ENCODE measurements at places on chromosomes 5 and 9.

- DNase-seq: no peak
Measured at GRCh38 chr5:37975531-37975930, 135.7 kb upstream of the GDNF start.

DNA sequence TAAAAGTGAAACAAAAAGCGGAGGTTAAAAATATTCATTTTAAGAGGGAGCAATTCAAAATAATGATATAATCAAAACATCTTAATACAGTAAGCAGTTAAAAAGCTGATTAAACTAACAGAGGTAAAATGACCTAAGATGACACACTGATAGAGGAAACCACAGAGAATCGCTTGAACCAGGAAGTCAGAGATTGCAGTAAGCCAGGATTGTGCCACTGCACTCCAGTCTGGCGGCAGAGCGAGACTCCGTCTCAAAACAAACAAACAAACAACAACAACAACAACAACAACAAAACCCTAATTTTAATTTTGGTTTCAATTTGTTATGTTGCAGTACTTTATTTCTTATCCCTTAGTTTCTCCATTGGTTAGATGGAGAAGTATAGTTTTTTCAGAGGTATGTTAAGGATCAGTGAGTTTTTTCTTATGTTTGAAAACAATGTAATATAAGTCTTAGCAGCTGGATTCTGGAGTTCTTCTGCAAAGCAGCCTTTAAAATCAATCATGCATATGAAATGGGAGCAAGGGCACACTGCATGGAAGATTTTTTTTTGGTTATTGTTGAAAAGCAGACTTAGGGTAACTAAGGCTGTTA, 58.5 kb downstream of the MLANA start:
- DNase-seq: no peak

GRCh38 chr9:89815061-89815902, 210.5 kb downstream of the GADD45G start:
- no peak for DNase-seq

- no peak for DNase-seq
Measured at GRCh38 chr5:179267071-179267670, 78.1 kb downstream of the ADAMTS2 start.

DNA sequence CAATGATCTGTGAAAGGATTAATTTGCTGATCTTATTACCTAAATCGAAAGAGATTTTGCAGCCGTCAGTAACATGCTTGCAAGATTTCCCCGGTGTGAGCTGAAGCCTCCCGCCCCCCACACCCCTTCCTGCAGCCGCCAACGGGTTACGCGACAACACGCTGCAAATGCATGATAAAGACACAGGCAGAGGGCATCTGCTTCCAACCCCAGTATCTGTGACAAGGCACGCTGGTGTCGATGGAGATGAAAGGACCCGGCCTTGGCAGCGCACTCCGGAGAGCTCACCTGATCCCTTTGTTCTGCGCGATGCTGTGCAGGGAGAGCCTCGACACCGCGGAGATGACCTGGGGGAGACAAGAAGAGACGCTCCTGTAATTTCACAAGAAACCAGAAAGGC, 122.9 kb upstream of the SARDH start:
- no peak for DNase-seq

DNA sequence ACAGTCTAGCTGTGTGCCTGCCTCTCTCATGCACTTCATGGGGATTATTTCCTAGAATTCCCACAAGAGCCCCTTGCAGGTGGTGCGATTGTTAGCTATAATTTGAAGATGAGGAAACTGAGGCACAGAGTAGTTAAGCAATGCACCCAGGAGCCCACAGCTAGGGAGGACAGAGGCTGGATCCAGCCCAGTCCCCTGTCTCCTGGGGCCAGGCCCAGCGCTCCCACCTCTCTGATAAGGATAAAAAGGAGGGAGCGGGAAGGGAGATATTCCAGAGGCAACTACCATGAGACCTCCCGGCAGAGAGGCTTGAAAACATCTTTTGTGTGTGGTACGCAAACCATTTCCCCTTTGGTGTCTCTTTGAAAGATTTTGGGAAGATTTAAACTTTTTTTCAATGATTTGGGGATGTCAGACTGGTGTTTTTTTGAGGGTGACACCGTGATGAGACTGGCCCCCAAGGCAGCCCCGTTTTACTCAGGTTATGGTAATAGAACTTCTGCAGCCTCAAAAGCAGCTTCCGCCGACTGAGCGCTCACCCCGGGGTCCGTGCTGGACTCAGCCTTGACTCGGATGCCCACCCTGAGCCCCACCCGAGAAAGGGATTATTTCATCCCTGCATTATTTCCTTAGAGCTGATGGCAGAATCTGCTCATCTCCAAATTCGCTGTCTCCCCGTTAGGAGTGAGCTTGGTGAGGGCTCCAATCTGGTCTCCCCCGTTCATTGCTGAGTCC, 144.7 kb upstream of the IER5L start:
- DNase-seq: no peak

DNA sequence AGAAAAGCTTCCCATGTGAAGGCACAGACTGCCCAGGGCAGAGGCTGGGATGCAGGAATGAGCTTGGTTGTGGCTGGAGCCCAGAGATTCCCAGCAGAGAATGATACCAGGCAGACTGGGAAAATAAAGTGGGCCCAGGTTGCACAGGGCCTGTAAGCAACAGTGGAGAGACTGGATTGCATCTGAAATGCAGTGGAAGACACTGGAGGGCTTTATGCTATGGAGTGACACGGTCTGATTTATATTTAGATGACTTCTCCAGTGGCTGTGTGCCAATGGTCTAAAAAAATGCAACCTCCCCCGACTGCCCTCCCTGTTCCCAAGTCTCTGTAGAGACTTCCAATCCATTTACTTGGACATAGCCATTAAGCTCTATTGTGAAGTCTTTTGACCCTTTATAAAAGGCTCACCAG, 951.1 kb upstream of the DMAC1 start:
- no peak for DNase-seq

DNA sequence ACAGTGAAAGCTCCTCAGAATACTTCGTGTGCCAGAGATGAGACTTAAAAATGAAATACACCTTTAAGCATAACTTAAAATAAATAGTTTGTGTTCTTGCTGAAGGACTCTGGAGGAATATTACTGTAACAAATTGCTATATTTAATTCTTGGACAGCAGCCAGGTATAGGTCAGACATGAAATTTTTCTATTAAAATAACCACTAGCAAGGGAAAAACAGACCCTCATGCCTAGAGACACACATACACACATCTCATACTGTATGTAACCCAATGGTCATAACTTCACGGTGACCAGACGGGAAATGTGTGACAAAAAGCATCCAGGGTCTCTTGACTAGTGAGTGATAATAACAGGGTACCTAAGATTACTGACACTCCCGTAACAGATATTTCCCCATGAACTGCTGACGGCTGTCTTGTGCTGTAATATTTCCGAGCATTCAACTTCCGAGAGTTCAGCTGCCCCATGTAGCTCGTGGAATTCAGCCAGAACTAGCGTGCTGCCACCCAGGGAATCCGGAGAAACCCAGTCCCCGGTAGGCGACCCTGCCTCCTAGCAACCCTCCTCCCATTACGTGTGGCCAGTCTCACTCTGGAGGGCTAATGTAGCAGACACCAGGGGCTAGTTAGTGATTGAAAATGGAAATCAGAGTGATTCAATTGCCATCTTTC, 2295.1 kb upstream of the WWC1 start:
- no peak for DNase-seq

DNA sequence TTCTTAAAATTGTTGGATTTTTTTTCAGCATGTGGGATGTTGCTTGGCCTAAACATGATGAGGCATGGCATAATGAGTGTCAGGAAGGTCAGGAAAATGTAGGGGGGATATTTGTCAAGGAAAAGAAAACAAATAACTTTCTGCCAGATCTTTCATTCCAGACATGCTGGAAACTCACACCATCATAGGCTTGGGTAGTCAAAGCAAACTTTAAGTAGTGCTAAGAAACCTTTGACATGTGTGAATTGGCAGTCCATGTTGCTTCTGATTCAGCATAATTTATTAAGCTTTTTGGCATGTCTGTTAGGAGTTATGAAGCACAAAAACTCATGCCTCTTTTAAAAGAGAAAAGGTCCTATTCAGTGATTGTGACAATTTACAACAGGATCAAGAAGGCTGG, 61.3 kb upstream of the MTAP start:
- DNase-seq: no peak

GRCh38 chr5:56346741-56347535, 113.8 kb upstream of the ANKRD55 start:
- DNase-seq: no peak

DNA sequence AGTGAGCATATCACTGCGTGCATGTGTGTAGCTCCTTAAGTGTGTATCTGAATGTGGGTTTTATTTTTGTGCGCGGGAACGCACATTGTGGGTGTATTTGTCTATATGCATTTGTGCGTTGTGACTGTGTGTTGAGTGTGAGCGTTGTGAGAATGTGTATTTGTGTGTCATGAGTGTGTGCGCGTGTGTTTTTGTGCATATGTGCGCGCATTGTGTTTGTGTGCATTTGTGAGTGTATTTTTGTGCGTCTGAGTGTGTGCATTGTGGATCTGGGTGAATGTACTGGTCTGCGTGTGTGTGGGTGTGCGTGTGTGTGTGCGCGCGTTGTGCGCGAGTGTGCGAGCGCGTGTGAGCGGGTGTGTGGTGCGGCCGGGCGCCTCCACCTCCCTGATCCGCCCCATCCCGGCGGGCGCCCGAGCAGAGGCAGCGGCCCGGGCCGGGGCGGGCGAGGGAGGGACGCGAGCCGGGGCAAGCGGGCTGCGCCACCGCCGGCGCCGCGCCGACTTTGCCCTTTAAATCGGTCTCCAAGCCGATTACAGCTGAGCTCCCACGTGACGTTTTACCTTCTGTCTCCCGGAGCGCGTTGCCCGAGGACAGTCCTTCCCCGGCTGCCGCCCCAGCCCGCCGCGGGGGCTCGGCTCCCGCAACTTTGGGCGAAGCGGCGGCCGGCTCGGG, at the start of gene RASGRF2:
Gene RASGRF2, plus strand, starts transcription at position 596 of the 675 bp plus-strand sequence. CDS start 376 bp downstream, outside the sequence.
- peak; percentile 47 for DNase-seq

- peak; percentile 38 for DNase-seq
Measured at GRCh38 chr5:125199968-125200865, 453.8 kb upstream of the ZNF608 start.

GRCh38 chr9:100111235-100111634, 12.2 kb downstream of the INVS start:
- peak; percentile 73 for DNase-seq

DNA sequence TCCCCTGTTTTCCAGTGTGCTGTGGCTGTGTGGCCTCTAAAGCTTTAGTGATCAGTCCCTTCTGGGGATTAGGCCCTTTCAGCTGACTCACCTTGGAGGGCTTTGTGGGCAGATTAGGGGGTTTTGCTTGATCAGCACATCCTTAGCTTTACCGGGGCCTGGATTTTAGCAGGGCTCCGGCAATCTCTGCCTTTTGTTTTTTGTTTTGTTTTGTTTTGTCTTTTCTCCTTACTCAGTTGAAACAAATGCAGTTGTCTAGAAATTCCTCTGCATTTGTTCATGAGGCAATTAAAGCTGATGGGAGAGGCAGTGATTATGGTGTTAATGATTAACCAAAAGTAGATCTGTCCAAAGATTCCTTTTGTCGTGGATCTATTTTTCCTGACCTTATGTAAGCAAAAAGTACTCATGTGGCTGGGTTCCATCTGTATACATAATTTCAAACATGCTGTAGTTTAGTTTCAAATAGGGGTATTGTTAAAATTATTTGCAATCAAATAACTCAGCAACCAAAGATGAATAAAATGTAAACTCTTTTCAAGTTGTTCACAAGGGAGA, 5.2 kb upstream of the TDRD7 start:
- no peak for DNase-seq

- DNase-seq: no peak
Measured at GRCh38 chr5:54548565-54548964, 31.0 kb downstream of the SNX18 start.

GRCh38 chr5:110441035-110441434, 285.4 kb downstream of the TMEM232 start:
- DNase-seq: no peak

- DNase-seq: no peak
Measured at GRCh38 chr9:3247211-3247610, 278.6 kb downstream of the RFX3 start.

DNA sequence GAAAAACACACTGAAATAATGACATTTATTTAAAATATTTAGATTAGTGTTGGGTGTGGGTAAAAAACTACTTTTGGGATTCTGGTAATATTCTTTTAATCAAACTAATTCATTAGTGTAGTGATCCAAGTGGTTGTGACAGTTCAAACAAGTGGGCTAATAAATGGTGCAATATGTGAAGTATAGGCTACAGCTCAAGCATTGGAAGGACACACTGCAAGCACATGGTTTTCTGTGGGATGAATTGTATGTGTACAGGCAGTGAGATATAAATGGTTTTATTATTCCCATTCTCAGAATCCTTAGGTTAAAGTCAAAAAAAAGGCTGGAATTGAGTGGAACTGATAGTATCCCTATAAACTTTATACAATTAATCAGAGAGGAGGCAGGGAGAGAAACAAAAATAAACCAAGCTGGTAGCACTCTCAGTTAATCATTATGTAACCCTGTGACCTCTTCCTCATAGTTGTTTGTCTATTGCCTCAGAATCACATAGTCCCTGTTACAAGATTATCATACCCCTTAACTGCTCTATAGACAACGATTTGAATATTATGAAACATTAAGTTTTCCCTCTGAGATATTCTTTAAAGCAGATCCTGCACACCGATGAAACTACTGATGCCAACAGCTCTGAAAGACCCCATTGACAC, 1755.4 kb upstream of the ACO1 start:
- no peak for DNase-seq

GRCh38 chr5:133108481-133108921, 56.7 kb downstream of the HSPA4 start:
- no peak for DNase-seq

DNA sequence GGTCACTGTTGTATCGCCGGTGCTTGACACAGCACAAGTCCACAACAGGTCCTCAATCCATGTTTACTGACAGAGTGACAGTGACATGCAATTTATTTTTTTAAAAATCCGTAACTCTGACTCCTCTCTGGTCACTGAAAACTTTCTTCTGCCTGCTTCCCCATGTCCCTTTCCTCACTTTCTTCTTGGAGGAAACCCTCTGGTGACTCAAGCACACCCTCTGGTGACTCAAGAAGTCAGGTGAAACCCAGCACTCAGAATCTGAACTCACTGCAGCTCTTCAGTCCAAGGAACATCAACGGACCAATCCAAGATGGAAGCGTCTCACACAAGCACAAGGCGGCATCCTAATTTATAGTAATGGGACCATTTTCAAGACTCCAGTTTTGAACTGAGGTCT, 245.9 kb downstream of the FSTL4 start:
- no peak for DNase-seq

GRCh38 chr5:130571076-130571475, 594.0 kb downstream of the HINT1 start:
- DNase-seq: no peak

DNA sequence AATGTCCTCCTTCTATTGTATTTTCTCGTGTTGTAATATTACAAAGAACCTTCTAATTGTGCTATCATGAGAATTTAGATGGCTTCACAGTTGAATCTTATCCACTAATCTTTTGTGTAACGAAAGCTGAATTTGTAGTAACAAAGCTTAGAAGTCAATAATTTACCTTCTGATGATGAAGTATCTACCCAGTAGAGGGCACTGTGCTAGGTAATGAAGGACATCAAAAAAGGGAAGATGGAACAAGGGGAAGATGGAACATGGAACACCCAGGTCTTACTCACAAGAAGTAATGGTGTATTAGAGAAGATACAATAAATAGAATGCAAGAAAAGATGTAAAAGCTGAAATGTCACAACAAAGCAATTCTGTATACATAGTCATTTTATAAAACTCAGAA, 131.0 kb upstream of the CCNG1 start:
- no peak for DNase-seq

GRCh38 chr5:31911291-31912265, 262.5 kb downstream of the GOLPH3 start:
- DNase-seq: peak; percentile 82

GRCh38 chr9:87464992-87465378, 32.7 kb upstream of the DAPK1 start:
- no peak for DNase-seq

All from head of caudate nucleus (tissue), 42 donors.